ENCODE measurements at places on chromosomes 2 and 18. TPM values are rescaled to one million over a fixed set of nuclear protein-coding genes. Genes with fewer than 3 reads are reported as not detected.

DNA sequence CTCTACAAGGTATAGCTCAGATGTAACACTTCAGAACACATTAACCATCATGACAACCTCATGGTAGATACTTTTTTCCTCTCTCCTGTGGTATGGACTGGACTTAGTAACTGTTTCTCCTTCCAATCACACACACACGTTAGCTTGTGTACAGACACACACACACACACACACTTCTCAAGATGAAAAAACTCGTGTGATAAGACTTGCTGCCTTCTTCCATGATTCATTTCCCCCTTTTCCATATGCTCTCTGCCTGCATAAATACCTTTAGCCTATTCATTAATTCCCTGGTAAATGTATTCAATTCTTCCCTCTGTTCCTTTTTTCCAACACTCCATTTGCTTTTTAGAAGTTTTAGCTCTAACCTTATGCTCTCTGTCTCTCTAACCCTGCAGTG, 118.9 kb upstream of the TANK start:
- no peaks in the 10 kb centered on the region for H3K4me1 ChIP-seq
- peaks cover 11% of the 10 kb centered on the region for H3K27me3 ChIP-seq
- no peak overlapping the region for H3K4me3 ChIP-seq

GRCh38 chr2:29405266-29405665, 290.1 kb downstream of the CLIP4 start:
- peaks cover 1% of the 10 kb centered on the region for H3K27me3 ChIP-seq
- H3K4me3 ChIP-seq = no peak overlapping the region
- H3K36me3 ChIP-seq = no peaks in the 10 kb centered on the region
- no peak for DNase-seq
- no peak overlapping the region for H3K27ac ChIP-seq

GRCh38 chr2:222972420-222972819, 79.6 kb upstream of the KCNE4 start:
- H3K27ac ChIP-seq = no peak overlapping the region
- H3K27me3 ChIP-seq = peaks cover 5% of the 10 kb centered on the region
- no peak overlapping the region for H3K4me3 ChIP-seq
- H3K4me1 ChIP-seq = no peaks in the 10 kb centered on the region
- no peak for DNase-seq

DNA sequence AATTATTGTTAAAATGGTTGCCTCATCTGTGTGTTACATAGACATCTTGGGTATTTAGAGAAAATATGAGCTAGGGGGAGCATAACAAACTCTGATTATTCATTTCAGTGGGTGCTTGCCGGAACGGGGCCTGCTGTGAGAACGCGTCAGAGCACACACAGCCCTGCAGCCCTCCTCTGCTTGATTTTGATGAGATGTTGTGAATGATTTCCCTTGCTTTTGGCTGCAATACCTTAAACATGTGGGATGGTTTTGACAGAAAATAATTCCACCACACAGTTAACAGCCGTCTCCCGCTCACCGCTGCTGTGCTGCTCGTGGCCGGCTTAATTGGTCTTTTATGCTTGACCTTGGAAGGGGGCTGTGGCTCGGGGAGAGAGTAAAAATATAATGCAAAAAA, 49.9 kb upstream of the TXNDC2 start:
- H3K4me3 ChIP-seq = no peak overlapping the region
- DNase-seq = no peak
- H3K27ac ChIP-seq = no peak overlapping the region
- no peaks in the 10 kb centered on the region for H3K36me3 ChIP-seq

DNA sequence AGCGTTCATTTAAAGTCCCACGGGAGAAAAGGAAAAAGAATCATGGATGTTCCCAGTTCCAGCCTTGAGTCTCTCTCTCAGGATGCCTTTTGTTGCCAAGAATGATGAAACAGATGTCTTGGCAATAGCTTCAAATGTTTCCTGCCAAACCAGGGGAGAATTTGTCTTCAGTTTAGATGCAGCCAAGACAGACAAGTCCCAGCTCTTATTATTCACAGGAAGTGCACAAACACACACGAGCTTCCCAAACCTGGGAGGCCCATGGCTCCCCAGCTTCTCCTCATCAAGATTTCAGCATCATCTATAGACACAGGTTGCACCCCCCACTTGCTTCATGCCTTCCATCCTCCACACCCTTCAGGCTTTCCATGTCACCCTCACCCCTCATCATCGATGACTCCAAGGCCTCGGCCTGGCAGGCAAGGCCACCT, 45.9 kb downstream of the HS1BP3 start:
- no peak overlapping the region for H3K27ac ChIP-seq
- no peak overlapping the region for H3K4me3 ChIP-seq
- no peaks in the 10 kb centered on the region for H3K27me3 ChIP-seq
- DNase-seq = no peak

DNA sequence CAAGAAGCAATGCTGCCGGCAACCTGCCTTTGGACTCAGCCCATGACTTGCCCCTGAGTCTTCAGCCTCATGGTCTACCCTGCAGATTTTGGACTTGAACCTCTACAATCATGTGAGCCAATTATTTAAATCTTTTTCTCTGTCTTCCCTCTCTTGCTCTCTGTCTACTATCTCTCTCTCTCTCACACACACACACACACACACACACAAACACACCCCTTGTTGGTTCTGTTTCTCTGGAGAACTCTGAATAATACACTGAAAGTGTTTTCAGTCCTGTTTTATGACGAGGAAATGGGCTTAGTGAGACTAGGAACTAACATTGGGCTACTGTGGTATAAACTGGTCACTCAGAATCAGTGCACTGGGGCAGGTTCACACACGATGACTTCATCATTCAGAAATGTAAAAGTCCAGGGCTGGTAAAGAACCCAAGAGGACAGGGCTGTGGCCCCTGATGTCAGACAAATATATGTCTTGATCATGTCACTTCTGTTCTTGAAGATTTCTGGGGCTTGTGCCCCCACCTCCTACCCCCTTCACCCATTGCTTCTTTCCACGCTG, 266.1 kb upstream of the SIX2 start:
- H3K27ac ChIP-seq = no peak overlapping the region
- H3K27me3 ChIP-seq = peaks cover 1% of the 10 kb centered on the region
- H3K4me1 ChIP-seq = no peaks in the 10 kb centered on the region
- no peak overlapping the region for H3K4me3 ChIP-seq
- no peak for DNase-seq

GRCh38 chr18:50719471-50720324, 100.1 kb downstream of the MRO start:
- H3K27me3 ChIP-seq = peaks cover 1% of the 10 kb centered on the region
- no peak overlapping the region for H3K4me3 ChIP-seq
- no peaks in the 10 kb centered on the region for H3K36me3 ChIP-seq
- no peak for DNase-seq
- no peak overlapping the region for H3K27ac ChIP-seq

- no peak overlapping the region for H3K4me3 ChIP-seq
- H3K27me3 ChIP-seq = peaks cover 11% of the 10 kb centered on the region
- H3K27ac ChIP-seq = no peak overlapping the region
Measured at GRCh38 chr2:180676520-180677025, 303.8 kb upstream of the UBE2E3 start.

DNA sequence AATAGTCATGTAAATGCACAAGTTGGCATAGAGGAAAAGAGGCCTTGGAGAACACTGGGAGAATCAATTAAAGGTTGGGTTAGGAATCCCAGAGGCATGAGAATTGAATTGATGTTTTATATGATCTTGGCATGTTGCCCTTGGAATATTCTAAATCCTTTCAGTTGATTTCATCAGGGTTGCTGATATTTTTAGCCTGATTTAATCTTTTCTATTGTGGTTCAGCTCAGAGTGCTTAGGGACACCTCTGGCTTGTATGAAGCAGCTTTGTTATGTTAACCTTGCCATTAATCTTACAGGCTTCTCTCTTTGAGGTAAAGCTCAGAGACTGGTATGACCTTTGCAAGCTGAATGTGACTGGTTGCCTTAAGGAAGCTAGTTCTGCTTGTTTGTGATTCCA, 64.4 kb upstream of the LYPD6B start:
- H3K4me1 ChIP-seq = peaks cover 3% of the 10 kb centered on the region
- DNase-seq = no peak
- H3K27ac ChIP-seq = no peak overlapping the region
- no peak overlapping the region for H3K4me3 ChIP-seq
- peaks cover 14% of the 10 kb centered on the region for H3K36me3 ChIP-seq

DNA sequence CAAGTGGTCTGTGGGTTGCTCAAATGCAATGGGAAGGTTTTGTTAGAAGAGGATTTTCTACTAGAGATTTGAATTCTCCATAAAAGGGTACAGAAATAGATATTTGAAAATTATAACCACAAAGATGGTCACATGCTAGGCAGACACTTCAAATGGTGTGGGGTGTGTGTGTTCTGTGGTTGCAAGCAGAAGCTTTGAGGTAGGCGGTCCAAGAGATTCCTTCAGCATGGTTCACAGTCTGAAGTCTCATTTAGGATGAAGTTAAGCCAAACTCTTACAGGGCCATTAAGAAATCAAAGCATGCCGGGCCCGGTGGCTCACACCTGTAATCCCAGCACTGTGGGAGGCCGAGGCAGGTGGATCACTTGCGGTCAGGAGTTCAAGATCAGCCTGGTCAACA, 38.3 kb upstream of the RMDN2 start:
- H3K36me3 ChIP-seq = no peaks in the 10 kb centered on the region
- H3K27ac ChIP-seq = no peak overlapping the region
- no peak for DNase-seq
- H3K27me3 ChIP-seq = peaks cover 8% of the 10 kb centered on the region
- peaks cover 20% of the 10 kb centered on the region for H3K4me1 ChIP-seq
- no peak overlapping the region for H3K4me3 ChIP-seq

DNA sequence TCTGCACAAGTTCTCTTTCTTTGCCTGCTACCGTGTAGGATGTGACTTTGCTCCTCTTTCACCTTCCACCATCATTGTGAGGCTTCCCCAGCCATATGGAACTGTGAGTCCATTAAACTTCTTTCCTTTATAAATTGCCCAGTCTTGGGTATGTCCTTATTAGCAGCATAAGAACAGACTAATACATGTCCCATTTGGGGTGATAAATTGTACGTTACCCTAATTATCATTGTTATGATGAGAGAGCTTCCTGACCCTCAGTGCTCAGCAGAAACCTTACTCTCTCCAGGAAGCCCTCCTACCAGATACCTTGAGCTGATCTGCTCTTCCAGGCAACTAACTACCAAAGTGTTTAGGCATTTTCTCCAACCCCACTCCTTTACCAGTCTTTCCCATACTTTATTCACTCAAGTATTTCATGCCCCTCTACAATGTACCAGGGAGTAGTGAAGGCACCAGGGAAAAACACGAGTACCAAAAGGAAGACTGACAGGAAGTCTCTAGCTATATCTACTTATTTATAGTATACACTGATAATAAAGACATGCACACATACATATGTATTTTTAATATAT, 196.2 kb downstream of the MYCN start:
- H3K27ac ChIP-seq = no peak overlapping the region
- H3K27me3 ChIP-seq = no peaks in the 10 kb centered on the region
- H3K4me3 ChIP-seq = no peak overlapping the region
- H3K4me1 ChIP-seq = no peaks in the 10 kb centered on the region
- DNase-seq = no peak
- H3K36me3 ChIP-seq = no peaks in the 10 kb centered on the region

- H3K4me1 ChIP-seq = peaks cover 12% of the 10 kb centered on the region
- H3K27me3 ChIP-seq = peaks cover 78% of the 10 kb centered on the region
- DNase-seq = no peak
- H3K4me3 ChIP-seq = no peak overlapping the region
Measured at GRCh38 chr2:104846786-104847585, 6.9 kb upstream of the POU3F3 start.

DNA sequence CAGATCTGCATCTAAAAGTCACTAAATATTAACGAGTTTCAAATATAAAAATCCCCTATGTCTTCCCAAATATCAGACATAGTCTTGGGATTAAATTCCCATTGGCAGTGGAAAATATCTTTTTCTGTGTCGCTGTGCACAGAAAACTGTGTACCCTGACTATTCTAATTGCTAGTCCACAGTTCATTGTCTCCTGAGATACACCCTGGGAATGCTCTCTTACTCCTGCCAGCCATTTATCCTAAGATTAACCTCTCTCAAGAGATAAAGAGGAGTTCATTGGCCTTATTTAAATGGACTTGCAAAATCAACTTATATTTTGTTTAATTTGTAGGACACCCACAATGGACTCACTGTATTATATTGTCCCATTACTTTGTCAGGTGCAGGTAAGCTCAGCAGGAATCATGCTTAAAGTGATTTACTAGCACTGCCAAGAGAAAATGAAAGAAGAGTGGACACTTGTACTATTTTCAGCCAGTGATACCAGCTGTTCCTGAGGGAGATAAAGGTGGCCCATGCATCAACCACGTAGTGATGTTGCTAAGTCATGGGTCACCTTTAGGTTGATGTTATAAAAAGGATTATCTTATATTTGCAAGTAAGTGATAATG, 553.8 kb downstream of the PIK3C3 start:
- no peak for DNase-seq

DNA sequence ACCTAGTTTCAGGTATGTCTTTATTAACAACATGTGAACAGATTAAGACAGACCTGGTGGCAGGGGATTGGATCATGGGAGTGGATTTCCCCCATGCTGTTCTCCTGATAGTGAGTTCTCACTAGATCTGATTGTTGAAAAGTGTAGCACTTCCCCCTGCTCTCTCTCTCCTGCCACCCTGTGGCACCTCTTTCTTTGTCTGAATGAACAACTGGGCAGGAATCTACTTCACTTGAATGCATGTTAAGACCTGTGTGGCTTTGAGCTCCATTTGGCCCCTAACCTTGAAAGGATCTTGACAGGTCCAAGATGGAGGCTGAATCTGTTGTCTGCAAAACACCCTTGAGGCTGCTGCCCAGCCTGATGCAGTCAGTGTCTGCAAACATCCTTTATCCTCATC, 194.4 kb downstream of the RNF144A start:
- H3K27ac ChIP-seq = no peak overlapping the region
- no peak for DNase-seq
- H3K4me1 ChIP-seq = no peaks in the 10 kb centered on the region
- H3K36me3 ChIP-seq = peaks cover 9% of the 10 kb centered on the region
- H3K27me3 ChIP-seq = no peaks in the 10 kb centered on the region
- no peak overlapping the region for H3K4me3 ChIP-seq

DNA sequence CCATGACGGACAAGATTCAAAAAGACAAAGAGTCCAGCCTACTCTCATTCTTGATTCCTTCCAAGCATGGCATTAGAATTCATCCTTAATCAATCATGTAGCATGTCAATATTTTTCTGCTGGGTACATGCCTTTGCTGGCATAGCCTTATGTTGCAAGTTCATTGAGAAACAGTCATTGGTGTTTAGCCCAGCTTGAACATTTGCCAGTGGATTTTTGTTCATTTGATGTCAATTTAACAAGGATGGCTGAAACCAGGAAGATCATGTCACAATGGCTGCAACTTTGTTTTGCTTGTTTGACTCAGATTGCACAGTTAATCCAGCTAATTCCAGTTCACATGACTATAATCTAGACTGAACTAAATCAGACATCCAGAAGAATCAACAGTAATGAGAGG, 1132.2 kb downstream of the LRP1B start:
- no peaks in the 10 kb centered on the region for H3K36me3 ChIP-seq
- H3K27ac ChIP-seq = no peak overlapping the region
- no peak for DNase-seq
- H3K4me1 ChIP-seq = no peaks in the 10 kb centered on the region
- no peaks in the 10 kb centered on the region for H3K27me3 ChIP-seq

KCNJ3 gene
- not detected for total RNA-seq

MPV17 gene
- 86.0 TPM for total RNA-seq

PLGLB1 gene
- 0.36 TPM for total RNA-seq

IDH1 gene
- 32.9 TPM for total RNA-seq

SMC6 gene
- total RNA-seq = 22.7 TPM

IL36A gene
- not detected for total RNA-seq

All from activated CD4-positive, alpha-beta memory T cell treated with anti-CD3 and anti-CD28 coated beads for 36 hours (primary cell).